ENCODE measurements at places on chromosomes 7 and 10. TPM values are rescaled to one million over a fixed set of nuclear protein-coding genes. Genes with fewer than 3 reads are reported as not detected.

Gene ZYX
- polyA plus RNA-seq, result 249 TPM

DNA sequence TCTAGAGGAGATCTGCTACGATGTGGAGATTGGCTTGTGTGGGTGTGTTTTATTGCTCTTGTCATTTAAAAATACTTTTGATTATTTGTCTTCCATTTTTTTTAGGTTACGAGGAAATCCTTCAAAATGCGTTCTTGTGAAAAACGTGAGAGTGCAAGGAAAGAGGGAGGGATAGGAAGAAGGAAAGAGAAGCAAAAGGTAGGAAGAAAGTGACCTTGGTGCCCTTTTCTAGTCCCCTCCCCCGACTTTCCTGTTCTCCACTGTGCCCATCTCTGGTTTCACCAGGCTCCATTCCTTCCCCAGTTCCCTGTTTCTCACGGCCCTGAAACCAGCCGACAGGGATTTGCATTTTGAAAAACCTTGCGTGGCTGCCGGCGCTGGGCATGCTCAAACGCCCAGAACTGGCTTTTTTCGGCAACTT is 506 bp upstream of the GNAI1 start:
- DNase-seq, result no peak

GRCh38 chr10:128059266-128059981 is 66.8 kb downstream of the MKI67 start:
- DNase-seq, result no peak

Gene CUL1
- 54.1 TPM for polyA plus RNA-seq

DNA sequence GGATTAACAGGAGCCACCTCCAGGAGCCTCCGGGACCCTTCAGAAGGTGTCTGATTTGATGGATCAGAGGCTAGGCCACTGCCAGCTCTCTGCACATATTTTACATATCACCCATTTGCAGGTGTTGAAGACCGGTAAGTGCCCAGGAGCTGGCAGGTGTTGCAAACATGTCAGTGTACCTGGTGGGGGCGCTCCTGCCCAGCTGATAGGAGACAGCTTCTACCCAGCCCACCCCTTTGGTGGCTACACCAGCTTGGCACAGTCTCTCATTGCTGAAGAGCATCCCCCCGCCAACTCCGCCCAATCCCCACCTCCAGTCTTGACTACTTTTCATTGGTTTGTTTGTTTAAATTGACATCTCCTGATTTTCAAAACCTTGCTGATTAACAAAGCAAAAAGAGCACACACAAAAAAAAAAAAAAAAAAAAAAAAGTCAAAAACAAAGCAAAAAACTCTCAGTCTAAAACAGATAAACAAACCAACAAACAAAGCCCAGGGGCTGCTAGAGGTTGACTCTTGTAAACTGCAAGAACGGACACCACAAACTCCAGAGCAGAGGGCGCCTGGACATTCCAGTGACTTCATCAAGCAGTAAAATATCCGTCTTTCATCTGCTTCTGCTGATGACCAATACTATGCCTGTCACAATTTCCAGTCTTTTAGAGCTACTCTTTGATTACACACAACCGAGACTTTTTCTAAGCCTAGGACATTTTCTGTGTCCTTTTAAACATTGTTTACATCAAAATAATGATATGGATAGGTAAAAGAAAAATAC is 275.3 kb downstream of the NRG3 start:
- no peak for DNase-seq

Gene GATA3
- 0.33 TPM for polyA plus RNA-seq
